ENCODE measurements at places on chromosomes 16 and 17.

- DNase-seq, result no peak
Observed at GRCh38 chr17:16495980-16496819, 4.2 kb upstream of the LRRC75A start.

GRCh38 chr16:88634994-88635670, 3.2 kb upstream of the IL17C start:
- DNase-seq, result no peak

- no peak for DNase-seq
Observed at GRCh38 chr16:35752773-35753558, 2293.6 kb downstream of the TP53TG3F start.

- no peak for DNase-seq
Observed at GRCh38 chr16:2482708-2483534, 8.0 kb downstream of the TBC1D24 start.

- no peak for DNase-seq
Observed at GRCh38 chr16:85680352-85680944, 8.3 kb downstream of the GINS2 start.

DNA sequence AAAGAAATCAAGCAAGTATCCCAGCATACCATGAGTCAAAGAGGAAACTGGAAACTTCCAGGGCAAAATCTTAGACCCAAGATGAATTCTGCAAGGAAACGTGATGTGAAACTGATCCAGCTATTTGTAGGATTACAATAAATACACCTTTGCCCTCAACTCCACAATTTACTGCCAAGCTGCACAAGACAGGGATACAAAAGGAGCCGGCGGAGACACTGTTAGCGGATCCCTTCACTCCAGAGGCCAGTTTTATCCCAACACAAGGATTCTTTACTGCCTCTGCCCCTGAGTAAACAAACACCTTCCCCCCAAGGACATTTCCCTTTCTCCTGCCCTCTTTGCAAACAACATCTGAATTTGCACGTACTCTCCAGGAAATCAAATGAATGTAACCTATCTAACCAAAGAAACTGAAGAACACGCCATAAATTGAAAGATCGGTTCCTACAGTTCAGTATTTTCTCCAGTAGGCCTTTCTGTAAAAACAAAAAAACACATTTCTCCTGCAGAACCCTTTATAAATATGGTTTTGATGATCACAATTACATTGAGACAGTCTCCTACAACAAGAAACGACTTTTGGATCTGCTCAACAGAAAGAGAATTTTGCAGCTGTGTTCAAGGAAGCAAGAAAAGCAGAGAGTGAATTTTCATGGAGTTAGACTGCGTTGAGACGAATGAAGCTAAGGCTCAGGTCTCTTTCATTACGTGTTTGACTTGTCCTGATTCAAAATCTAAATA, 1.4 kb upstream of the CBX2 start:
- DNase-seq, result no peak

DNA sequence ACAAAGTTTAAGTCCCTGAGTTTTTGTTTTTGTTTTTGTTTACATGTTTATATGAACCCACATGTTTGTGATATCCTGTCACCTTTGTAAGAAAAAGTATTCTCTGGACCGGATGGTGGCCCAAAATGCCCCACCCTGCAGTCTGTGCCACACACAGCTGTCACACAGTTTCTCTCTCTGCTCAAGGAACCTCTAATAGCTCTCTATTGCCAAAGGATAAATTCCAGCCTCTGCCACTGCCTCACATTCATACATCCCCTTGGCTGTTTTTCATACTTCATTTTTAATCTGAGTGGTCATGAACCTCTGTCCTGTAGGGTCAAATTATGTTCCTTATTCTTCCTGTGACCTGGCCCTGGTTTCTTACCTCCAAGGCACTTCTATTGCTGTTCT, 520.3 kb upstream of the CDH5 start:
- DNase-seq, result no peak

DNA sequence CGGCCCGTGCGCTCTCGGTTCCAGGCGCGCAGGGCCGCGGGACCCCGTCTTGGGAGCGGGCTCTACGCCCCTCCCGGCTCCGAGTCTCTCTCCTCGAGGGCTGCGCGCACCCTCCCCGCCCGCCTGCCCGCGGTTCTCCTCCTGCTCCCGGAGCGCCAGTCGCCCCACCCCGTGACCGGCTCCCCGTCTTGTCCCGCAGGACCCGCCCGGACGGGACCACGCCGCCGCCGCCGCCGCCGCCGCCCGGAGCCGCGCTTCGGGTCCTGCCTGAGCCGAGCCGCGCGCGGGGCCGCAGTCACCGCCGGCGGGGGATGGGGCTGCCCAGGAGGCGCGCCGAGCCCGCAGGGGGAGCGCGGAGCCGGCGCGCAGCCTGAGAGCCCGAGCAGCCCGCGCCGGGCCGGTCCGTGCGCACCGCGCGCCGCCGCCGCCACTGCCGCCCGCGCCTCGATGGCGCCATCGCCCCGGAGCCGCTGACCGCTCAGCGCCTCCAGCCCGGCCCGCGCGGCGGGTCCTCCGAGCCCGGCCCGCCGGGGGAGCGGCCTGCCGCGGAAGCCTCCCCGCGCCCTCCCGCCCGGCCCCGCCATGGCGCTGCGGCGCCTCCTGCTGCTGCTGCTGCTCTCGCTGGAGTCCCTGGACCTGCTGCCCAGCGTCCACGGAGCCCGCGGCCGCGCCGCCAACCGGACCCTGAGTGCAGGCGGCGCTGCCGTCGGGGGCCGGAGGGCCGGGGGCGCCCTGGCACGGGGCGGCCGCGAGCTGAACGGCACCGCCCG, at the start of gene SHISA6:
SHISA6 (plus strand) TSS at position 373 of the 770 bp plus-strand sequence.
- DNase-seq, result no peak

DNA sequence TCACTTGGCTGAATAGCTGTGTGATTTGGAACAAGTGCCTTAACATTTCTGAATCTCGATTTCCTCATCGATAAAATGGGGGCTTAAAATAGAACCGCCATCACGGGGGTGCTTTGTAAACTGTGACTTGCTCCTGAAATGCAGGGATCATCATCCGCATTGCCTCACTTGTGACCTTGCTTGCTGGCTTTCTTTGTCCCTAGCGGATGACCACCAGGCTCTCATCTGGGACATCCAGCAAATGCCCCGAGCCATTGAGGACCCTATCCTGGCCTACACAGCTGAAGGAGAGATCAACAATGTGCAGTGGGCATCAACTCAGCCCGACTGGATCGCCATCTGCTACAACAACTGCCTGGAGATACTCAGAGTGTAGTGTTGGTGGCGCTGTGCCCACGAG, 11.9 kb upstream of the TACO1 start:
- no peak for DNase-seq

GRCh38 chr16:81696961-81697615, 82.0 kb upstream of the PLCG2 start:
- peak; percentile 45 for DNase-seq

DNA sequence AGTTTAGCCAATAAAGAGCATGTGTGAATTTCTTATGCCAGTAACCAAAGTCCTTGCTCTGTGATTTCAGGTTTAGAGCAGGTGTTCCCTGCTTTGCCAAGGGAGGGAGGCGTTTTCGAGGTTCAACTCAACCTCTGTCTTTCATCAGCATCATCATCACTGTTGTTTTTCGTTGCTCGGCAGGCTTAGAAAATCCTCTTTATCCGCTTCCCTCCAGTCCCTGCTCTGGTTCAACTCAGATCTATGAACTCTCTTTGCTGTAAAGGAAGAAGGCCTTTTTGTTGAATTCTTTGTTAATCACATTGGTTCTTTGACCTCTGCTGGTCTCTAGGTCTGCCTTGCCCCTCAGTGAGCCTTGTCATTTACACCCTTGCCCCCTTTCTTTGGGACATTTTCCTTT, 243.9 kb upstream of the RBFOX1 start:
- no peak for DNase-seq

- no peak for DNase-seq
Observed at GRCh38 chr16:30621765-30622164, 11.6 kb upstream of the ZNF689 start.

DNA sequence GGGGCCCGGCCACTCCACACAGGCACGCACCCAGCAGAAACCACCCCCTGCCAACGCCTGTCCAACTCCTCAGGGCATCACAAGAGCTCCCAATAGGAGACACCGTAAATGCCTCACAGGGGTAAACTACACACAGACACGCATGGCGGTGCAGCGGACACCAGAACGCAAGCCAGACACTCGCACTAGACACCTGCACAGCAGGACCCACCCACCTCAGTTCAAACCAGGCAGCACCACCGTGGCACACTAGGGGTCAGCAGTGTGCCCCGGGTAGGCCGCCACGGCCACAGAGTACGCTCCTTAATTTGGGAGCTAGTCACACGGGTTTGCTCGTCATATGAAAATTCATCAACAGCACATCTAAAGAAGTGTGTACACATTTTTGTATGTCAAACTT, 3.4 kb downstream of the SLC38A10 start:
- peak; percentile 60 for DNase-seq

DNA sequence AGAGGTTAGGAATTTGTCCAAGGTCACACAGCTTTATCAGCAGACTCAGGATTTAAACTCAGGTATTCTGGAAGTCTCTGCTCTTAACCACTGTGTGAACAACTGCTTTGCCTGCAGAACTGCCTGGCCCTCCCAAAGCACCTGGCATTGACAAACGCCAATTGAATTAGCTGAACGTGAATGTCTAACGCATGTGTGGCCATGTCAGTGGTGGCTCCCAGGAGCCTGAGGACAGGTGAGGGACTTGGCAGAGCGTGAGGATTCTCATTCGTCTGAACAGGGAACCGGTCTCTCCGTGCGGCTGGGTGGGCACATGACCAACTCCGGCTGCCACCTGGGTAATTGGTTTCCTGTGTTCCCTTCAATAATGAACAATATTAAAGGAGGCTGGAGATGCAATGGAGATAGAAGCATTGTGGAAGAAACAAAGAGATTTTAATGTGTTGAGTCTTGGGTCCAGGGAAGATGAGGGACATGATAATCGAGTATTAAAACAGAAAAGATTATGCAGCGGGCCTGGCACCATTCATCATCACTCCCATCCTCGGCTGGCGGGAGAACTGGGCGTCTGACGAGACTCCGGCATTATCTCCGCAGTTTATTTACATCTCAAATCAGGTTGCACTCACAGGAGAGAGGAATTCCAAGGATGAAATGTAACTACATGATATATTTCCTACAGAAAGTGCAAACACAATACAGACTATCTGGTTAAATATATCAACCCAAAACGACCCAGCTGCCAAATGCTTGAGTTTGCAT, 113.5 kb downstream of the NPIPB5 start:
- no peak for DNase-seq

DNA sequence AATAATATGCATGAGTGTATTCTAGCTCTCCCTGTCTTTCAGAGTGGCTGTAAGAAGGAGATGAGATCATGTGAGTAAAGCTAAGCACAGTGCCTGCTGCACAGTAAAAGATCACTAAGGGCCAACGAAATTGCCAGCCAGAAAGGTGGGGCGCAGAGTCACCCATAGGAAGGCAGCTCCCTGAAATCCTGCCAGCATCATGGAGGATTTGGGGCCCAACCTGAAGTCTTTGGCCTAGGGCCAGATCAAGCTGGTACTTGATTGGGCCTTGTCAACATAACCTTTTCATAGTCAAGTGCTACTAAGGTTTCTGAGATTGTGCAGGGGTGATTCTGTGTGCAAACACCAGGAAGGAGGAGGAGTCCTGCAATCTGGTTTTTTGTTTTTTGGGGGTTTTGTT, 16.5 kb downstream of the SCNN1B start:
- no peak for DNase-seq

GRCh38 chr17:31391496-31391949, at the start of gene RAB11FIP4:
TSS of gene RAB11FIP4 (plus strand) at chr17:31391675. CDS start at chr17:31391853, 178 bp downstream.
- no peak for DNase-seq

DNA sequence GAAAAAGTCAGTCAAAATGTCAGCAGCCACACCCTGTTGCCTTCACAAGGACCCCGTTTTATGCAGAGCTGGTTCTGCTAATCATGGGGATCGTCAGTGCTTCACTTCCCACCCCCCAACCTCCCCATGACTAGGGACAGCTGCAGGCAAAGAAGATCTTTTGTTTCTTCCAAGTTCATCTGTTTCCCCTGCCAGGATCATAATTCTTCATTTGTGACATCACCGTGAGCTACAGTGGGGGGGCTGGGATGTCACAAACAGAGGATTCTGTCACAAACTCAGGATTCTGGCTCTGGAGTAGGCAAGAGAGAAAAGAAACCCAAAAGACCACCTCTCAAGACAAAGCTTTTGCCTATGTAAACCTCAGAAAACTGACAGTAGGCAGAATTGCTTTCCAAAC, 24.7 kb downstream of the DNAJC7 start:
- no peak for DNase-seq

DNA sequence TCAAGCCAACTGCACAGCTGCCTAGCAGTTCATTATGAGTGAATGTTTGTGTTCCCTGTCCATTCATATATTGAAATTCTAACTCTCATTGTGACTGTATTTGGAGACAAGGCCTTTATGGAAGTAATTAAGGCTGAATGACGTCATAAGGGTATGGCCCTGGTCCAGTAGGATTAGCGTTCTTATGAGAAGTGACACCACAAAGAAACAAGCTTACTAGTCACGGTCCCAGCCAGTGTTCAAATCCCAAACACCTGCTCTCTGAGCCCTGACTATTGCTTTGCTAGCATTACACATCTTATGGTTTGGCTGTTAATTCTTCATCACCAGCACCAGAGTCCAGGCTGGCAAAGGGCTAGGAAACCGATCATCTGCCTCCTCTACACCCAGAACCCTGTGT, 2.2 kb downstream of the ZNF668 start:
- DNase-seq, result no peak

DNA sequence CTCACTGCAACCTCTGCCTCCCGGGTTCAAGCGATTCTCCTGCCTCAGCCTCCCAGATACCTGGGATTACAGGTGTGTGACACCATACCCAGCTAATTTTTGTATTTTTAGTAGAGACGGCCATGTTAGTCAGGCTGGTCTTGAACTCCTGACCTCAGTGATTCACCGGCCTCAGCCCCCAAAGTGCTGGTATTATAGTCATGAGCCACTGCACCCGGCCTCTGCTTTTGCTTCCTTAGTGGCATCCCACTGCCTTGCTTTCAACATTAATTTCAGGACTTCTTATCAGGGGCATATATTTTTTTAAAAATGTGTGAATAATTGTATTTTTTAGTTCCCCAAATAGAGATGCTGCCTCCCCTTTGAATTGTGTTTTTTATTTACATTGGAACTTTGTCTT, 98.8 kb downstream of the SYCE1L start:
- no peak for DNase-seq

- no peak for DNase-seq
Observed at GRCh38 chr17:79144133-79144532, 69.5 kb downstream of the ENGASE start.

GRCh38 chr17:4247361-4247970, 16.3 kb downstream of the ANKFY1 start:
- DNase-seq, result no peak
